ENCODE measurements at places on chromosomes 2 and 18.
A peak's percentile ranks its signal among the peaks of the same experiment; 100 is the strongest.

- DNase-seq, result peak; percentile 30
Measured at GRCh38 chr2:240136671-240137292, 677 bp upstream of the COPS9 start.

- peak; percentile 29 for DNase-seq
Measured at GRCh38 chr2:237210763-237211162, 125.1 kb downstream of the COPS8 start.

DNA sequence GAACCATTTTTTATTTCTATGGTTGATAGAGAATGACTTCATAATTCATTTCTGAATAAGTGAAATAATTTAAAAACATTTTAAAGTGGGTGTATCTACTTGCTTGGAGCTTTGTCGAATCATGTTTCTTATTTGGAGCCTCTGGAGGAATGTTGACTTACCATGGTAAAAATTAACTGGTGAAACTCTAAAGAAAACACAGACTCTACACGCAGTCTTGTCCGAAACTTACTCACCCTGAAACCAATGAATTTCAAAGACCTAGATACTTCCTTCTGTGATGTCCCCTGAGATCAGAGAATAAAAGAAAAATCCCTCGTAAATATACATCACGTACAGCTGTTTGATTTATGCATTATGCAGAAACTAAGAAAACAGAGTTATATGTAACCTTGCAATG, 665.2 kb upstream of the NRXN1 start:
- DNase-seq, result no peak

GRCh38 chr2:160871953-160872352, 288.3 kb upstream of the TANK start:
- no peak for DNase-seq

GRCh38 chr2:203175371-203175770, 63.4 kb upstream of the CYP20A1 start:
- DNase-seq, result no peak

DNA sequence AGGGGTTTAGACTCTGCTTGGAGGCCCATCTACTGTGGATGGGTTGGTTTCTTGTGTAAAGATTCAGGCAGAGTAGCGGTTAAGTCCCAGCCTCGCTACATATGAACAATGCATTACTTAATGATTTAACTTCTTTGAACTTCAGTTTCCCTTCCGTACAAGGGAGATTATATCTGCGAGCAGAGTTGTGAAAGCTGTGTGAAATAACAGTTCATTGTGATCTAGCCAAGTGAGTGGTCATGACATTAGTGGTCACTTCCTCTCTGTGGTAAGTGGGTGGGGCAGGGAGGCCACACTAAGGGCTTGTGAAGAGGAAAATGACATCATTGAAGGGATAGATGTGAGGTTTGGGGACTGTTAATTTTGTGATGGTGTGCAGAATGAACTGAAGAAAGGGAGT, 14.1 kb upstream of the MEX3C start:
- DNase-seq, result no peak

DNA sequence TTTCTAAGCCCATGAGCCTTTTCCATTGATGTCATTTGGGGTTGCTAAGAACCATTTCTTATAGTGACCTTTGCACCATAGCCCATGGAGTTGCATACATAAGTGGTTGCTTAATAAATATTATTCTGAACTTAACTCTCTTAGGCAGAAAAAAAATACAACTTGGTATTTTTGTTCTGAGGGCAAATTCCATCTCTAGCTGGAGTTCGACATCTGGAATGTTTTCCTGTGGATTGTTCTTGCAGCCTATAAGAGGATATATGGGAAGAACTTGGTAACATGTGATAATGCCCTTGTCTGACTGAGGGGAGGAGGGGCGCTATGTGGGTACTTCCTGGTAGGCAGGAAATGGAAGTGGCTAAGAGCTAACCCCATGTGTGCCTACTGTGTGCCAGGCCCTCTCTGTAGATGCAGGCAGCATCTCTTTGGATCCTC, 20.7 kb downstream of the IGFBP2 start:
- DNase-seq, result no peak

- no peak for DNase-seq
Measured at GRCh38 chr2:187079901-187080300, 230.9 kb upstream of the ZSWIM2 start.

DNA sequence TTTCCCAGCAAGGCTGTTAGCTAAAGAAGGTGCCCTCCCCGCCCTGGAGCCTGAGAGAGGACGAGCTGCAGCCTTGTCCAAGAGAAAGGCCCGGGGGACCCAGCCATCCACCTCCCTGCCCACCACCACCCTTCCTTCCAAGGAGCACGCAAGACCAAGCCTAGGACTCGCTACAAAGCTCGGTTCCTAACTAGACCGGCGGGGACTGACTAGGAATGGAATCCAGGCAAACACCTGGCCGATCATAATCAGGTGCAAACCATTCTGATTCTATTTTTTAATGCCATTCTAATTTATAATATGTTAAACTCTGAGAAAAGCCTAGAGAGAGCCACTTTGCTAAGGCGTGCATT, 19.7 kb upstream of the TUBB6 start:
- no peak for DNase-seq

- DNase-seq, result no peak
Measured at GRCh38 chr2:228039752-228040534, 141.5 kb downstream of the SPHKAP start.

- DNase-seq, result no peak
Measured at GRCh38 chr2:197138506-197138905, 172.1 kb downstream of the ANKRD44 start.

- no peak for DNase-seq
Measured at GRCh38 chr2:39494784-39495251, 57.7 kb upstream of the MAP4K3 start.

DNA sequence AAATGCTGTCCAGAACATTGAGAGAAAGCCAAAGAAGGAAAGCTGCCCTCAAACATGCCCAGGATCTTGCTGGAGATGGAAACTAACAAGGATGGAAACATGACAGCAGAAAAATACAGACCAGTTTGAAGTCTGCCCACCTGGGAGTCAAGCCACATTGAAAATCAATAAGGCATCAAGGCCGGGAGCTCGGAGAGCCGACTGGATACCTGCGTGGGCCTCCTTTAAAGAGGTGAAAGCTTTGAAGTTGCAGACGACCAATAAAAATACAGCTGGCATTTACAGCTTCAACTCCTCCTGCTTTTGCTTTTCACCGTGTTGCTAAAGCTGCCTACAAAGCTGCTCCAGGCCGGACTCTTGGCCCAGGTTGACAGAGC, 279.7 kb downstream of the SRBD1 start:
- no peak for DNase-seq

GRCh38 chr2:115163572-115163971, 721.1 kb downstream of the DPP10 start:
- DNase-seq, result no peak

DNA sequence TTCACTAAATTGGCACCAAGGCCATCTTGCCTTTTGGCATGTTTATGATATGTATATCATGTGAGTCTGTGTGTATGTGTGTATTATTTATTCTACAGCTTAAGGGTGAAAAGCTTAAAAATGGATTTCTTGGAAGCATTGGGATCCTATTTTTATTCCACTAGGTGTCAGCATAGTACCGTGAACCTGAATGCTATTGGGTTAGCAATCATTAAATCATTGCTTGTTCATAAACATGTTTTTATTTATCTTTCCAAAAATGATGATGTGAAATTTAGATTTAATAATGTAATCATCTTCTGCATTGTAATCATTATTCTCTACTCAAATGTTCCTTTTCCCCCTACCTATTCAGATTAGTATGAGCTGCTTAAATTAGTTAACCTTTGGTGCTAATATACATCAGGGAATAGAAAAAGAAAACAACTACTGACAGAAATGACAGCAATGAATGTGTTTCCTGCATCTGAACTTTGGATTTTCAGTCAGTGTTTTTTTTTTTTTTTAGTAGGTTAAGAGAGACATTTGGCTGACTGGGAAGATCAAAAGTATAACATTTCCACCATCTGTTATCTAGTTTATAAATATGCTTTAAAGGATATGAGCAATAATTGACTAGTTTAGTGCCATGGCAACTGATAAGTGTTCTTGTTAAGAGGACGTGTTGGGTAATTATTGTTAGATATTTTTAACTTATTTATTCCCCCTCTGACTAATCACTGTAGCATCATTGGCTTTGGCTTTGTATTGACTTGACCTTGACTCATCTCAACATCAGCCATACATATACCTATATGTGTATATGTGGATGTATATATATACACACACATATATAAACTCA, 14.1 kb upstream of the ZSWIM2 start:
- no peak for DNase-seq

- DNase-seq, result no peak
Measured at GRCh38 chr2:239729151-239729550, 296.0 kb downstream of the NDUFA10 start.

DNA sequence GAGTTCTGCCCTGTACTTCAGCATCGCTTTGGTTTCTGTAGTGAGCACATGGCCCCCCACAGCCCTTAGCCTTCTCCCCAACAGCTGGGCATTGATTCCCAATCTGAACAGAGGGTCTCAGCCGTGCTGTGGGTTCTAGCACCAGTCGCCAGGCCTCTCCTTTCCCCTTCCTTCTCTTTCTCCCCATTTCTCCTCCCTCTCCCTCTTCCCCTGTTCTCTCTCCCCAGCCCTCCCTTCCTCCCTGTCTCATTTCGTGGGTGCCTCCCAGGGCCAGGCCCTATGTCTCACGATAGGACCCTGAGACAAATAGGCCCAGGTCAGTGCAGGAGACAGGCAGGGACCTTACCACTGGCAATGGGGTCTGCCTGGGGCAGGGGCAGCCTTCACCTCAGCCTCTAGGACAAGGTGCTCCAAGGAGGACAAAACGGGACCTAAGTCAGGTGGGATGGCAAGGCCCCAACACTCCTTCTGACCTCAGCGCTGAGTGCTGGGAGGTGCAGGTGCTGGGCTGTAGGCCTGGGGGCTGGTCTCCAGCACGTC, 143.4 kb upstream of the GPC1 start:
- no peak for DNase-seq

Measured in right forelimb (tissue), 1 donor.